OCI-LY7 (cell line): ENCODE measurements at places on chromosomes 6 and 20.

DNA sequence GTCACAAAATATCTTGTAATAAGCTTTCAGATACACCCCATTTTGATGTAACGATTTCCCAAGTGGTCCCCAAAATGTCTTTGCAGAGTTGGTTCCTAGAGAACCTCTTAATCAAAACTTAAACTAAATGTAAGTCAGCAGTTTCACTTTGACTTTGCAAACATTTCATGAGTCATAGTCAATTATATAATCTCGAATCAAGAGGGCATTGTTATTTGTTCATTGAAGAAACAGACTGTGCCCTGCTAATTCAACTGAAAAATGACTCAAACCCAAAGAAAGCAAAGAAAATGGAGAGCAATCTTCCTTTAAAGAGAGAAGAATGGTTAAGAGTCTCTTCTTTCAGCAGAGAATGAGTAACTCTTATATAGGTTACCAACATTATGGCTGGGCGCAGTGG, 58.3 kb downstream of the IPCEF1 start:
- no peak for DNase-seq

DNA sequence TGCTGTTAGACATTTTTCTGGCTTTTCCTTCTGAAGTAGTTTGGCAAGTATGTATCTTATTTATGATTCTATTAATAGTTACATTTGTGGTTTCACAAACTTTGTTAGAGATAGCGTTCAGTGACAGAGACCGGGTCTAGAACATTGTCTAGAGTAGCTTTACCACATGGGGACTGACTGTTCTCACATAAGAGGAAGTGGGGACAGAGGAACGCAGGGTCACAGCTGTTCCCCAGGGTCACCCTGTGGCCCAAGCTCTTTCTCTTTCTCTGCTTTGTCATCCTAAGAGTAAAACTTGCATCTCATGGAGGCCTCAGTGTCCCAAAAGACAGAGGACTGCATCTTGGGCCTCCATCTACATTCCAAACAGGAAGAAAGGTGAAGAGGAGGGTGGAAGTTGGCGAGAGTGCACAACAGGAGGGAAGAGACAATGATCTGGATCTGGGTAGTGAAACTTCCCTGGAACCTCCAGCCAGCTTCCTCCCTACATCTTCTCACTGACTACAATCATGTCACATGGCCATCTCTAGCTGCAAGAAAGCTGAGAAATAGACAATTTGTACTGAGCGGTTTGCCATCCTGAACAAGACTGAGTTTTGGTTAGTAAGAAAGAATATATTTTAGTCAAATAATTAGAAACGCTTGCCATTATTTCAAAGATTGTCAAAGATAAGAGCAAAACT, 645.8 kb upstream of the ARID1B start:
- peak; percentile 52 for DNase-seq

GRCh38 chr6:101231606-101232235, 161.8 kb upstream of the GRIK2 start:
- DNase-seq, result no peak

DNA sequence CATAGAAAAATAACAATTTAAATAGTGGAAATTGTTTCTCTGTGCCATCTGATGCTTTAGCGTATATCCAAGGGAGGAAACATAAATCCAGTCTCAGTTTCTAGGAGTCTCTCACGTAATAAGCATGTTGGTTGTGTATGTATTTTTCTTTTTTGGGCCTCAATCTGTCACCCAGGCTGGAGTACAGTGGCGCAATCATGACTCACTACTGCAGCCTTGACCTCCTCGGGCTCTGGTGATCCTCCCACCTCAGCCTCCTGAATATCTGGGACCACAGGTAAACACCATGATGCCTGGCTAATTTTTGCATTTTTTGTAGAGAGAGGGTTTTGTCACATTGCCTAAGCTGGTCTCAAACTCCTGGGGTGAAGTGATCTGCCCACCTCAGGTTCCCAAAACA, 78.6 kb upstream of the PLN start:
- no peak for DNase-seq

DNA sequence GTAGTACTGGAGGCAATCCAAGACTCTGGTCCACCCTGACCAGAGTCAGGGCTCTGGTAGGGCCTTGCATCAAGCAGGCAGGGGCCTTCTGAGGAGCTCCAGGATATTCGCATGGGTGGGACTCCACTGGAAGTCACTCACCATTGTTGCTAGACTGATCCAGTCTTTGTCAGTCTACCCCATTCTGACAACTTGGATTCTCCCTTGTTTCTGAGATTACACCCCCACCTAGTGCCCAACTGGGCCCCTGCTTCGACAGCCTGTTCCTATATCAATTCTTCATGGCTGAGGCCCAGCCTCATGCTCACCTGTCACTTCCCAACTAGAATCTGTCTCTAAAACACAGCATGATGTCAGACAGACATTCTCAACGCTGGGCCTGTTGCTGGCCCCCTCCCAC, 5.2 kb downstream of the SLC35D3 start:
- DNase-seq, result peak; percentile 13

DNA sequence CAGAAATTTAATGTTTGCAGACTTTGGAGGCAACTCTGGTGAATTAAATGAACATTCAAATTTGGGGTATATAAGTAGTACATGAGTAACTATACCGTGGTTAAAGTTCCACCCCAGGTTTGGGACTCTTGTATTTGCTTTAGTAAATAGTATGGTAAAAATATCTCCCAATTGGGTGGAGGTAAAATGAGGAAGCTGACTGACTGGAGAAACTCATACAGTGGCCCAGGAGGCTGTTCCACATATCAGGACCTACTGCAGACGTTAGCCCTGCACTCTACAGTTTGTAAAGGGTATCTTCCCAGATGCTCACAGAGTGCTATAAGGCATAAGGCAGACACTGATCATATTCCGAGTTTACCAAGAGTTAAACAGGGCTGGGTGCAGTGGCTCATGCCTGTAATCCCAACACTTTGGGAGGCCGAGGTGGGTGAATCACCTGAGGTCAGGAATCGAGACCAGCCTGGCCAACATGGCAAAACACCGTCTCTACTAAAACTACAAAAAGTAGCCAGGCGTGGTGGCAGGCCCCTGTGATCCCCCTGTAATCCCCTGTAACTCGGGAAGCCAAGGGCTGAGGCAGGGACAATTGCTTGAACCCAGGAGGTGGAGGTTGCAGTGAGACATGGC, 53.7 kb downstream of the CPXM1 start:
- no peak for DNase-seq

GRCh38 chr6:157058574-157058973, 264.7 kb downstream of the TMEM242 start:
- no peak for DNase-seq

DNA sequence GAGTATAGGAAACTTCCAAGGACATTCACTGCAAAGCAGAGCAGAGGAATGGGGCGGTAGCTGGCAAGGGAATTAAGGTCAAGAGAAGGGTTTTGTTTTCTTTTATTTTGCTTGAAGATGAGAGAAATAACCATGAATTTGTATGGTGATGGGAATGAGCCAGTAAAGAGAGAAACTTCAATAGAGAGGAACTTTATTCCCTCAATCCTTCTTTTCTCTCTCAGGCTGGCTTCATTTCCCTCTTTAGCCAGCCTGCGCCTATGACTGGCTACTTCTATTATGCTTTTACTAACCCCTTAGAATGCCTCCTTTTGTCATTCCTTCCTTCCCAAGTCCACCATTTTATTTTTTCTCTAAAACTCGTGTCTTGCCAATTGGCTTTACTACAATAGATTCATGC, 101.4 kb upstream of the CEP85L start:
- no peak for DNase-seq

- peak; percentile 51 for DNase-seq
Measured at GRCh38 chr6:37566111-37566949, 66.6 kb upstream of the CCDC167 start.

DNA sequence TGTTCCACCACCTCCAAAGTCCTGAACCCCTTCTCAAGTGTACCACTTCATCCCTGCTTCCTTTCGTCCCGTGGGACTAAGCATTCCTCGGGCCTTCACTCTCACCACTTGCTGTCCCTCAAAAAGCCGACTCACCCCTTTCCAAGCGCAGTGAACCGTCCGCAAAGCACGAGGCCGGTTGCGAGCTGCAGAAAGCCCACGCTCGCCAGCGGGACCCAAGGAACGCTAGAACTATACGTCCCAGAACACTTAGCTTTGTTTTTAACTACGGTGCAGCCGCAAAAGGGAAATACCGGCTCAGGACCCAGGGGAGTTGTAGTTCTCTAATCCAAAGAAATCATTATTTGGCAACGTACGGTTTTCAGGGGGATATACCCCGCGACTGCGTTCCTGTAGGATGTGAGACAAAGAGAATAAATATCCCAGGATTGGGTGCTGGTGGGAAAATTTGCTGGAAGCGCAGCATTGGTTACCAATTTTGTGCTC, 416 bp upstream of the POLR1H start:
- peak; percentile 24 for DNase-seq

GRCh38 chr6:168206186-168206585, 113.4 kb downstream of the DACT2 start:
- DNase-seq, result no peak

DNA sequence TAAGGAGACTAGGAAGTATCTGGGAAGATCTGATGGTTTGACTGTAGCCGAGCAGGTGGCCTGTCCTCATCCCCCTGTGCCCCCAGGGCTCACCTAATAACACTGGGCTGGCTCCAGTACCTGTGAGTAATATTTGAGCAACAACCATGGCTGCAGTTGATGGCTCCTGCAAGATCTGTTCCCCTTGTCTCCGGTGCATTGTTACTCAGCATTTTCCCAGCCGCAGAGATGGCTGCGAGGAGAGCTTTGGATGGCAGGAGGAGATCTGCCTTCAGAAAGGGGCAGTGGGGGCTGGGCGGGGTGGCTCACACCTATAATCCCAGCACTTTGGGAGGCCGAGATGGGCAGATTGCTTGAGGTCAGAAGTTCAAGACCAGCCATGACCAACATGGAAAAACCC, 39.3 kb downstream of the PTK7 start:
- no peak for DNase-seq

DNA sequence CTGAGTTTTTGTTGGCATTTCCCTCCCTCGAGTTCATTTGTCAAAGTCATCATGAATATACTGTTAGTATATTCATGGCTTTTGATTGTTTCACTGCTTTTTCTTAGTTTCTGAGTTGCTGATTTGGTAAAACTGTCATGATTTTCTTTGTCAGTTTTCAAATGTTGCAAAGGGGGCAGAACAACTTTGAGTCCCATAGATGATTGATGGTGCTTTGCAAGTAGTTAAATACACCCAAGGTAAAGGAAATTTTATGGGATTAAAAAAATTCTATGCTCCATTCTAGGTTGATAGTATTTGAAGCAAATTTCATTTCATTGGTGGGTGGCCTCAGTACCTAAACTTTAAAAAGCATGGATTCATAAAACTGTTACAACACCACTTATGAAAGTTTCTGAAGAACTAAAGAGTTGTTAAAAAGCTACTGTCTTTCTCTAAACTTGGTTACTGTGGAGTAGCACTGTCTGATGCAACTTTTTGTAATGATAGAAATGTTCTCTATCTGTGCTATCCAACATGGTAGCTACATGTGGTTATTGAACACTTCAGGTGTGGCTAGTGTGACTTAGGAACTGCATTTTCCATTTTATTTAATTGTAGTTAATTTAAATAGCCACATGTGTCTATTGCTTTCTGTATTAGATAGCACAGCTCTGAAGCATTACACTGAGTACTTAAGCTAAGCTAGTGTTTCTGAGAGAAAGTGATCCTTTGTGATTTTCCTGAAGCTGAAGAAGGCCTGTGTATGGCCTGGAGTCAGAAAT, 153.6 kb downstream of the ZFAND3 start:
- no peak for DNase-seq

- DNase-seq, result no peak
Measured at GRCh38 chr6:79706527-79706926, 75.4 kb downstream of the SH3BGRL2 start.

GRCh38 chr6:8535519-8535918, 100.2 kb upstream of the SLC35B3 start:
- DNase-seq, result no peak

GRCh38 chr20:63284083-63284440, 8.9 kb upstream of the COL20A1 start:
- no peak for DNase-seq

DNA sequence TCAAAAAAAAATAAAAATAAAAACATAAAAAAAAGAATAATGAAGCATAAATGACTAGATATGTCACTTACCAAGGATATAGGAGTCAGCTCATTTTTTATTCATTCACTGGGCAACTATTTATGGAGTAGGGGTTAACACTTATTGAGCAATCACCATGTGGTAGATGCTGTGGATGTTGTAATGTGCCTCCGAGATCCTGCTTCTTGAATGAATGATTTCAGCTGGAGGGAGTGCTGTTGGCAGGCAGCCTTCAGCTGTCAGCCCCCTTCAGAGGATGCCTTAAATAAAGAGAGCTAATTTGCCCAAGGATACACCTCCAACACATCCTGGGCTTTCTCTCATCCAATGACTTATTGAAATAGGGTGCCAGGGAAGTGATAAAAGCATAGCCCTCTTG, 229.5 kb upstream of the DTNBP1 start:
- no peak for DNase-seq

DNA sequence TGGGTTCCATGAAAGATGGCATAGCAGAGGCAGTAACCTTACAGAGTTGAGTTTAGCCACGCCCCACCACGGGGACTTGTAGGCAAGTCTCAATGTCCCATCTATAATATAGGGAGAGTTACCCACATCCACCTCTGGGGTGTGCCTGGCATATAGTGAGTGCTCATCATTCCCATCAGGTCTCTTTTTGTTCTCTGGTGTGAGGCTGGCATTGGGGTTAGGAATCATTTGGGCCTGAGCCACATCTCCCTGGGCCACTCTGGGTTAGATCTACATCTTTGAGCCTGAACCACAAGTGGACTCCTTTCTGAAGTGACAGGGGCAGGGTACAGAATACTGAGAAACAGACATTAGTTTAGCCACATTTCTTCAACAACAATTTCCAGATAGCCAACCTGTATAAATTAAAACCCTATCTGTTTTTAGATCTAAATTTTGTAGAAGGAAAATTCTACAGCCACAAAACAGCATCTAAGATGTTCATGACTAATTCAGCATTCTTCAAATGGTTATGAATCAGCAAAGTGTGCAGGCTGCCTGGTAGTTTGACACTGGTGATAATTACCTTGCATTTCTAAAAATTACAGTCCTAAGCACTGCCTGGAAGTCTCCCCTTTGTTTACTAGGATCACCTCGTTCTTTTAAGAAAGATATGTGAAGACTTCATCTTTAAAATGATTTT, 20.1 kb downstream of the RNF24 start:
- DNase-seq, result no peak

DNA sequence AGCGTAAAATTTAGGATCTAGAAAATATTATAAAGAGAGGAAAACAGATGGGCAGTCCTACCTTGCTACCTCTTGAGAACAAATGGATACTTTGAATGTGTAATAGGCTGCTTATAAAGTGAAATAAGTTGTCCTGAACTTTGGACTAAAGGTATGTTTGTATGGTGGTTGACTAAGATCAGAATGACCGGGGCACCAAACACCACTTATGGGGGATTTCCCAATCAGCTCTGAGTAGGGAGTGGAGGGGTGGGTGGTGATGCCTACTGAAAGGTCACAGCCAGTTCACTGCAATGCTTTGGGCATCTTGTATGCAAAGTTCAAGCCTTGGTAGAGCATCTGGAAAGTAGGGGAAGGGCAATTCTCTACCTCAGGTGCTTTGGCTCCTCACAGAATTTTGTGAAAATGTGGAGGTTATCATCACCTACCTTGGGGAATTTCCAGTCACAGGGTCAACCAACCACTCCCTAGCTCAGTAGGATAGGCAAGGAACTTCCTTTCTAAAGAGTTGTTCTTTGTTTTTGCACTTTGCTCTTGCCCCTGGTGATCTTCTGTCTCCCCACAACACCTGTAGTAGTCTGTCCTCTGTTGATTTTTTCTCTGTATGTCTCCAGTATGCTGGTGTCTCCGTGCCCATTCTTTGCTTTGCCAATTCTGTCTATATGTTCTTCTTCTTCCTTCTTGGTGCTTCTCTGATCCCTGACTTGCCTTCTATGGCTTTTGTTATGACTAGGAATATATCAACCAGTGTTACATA, at the start of gene TRIM31:
TSS of gene TRIM31 (minus strand) at position 88 of the 757 bp plus-strand sequence. CDS start 285 bp downstream, outside the sequence.
- DNase-seq, result no peak
